ENCODE measurements at places on chromosomes 5 and 9.

- no peak for DNase-seq
Measured at GRCh38 chr5:87746891-87747377, 334.2 kb upstream of the CCNH start.

DNA sequence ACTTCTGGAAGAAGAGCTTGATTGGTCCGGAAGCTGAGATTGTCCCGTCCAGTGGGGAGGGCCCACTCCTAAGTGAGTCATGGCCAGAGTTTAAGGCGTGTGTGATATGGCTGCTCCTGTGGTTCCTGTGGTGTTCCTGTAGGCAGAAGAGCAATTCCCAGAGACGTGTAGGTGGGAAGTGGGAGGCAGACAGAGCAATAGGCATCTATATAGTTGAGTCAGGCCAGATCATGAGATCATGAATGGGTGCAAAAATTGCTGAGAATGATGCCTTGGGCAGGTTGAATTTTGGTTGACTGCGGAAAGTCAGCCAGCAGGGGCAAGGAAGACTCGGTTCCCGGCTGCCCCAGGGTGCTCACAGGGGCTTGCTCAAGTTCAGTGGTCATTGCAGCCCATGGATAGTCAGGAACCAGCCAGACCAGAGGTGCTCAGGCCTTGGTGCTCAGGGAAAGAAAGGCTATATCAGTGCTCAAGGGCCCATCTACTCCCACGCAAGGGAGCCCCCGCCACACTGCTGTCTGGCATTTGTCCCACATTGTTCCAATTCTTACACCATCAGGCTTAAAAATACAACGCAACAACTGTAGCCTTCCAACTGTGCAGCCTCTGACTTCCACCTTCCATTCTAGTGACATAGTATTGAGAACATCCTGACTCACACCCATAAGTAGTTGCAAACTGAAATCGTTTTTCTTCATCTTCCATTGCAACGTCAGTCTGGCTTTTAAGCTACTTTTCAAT lies 21.0 kb upstream of the GSN start:
- no peak for DNase-seq

DNA sequence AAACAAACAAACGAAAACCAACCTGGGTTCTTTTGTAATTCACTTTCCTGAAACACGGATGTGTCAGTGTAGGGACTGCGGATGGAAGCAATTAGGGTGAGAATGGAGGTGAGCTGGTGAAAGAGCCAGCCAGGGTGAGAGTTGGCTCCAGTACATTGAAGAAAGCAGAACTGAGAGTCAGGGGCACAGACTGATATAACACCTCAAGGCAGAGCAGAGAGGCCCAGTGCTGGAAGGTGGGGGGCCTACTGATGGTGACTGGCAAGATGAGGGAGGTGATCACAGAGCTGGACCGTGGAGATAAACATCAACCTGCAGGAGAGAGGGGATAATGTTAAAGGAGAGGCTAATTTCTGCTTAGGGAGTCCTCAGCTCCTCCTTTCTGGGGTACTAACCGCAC lies 221.1 kb downstream of the MAN2A1 start:
- no peak for DNase-seq

DNA sequence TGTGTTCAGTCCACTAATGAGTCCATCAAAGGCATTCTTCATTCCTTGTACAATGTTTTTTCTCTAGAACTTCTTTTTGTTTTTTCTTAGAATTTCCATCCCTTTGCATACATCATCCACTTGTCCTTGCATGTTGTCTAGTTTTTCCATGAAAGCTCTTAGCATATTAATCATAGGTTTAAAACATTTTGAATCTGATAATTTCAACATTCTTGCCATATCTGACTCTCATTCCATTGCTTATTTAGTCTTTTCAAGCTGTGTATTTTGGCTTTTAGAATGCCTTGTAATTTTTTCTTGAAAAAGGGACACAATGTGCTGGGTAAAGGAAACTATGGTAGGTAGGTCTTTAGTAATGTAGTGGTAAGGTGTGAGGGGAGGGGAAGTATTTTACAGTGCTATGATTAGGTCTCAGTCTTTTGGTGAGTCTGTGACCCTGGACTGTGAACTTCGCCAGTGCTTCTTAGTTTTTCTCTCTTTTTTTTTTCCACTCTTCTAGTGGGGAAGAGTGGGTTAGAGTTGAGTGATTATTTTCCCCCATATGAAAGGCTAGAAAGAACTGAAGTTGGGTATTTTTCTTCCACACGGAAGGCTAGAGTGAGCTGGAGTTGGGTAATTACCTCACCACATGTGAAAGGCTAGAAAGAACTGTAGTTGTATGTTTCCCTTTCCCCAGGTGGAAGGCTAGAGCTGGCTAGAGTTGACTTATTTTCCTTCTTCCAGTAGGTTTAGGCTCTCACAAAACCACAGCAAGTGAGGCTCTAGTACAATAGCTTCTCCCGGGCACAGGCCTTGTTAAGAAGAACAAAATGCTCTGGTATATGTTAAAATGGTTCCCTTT lies 172.1 kb downstream of the SNX18 start:
- no peak for DNase-seq

GRCh38 chr9:120490888-120491595 lies 88.9 kb downstream of the CDK5RAP2 start:
- no peak for DNase-seq

- DNase-seq = no peak
Measured at GRCh38 chr9:112496074-112496722, 9.6 kb downstream of the KIAA1958 start.

GRCh38 chr9:31372799-31373587 lies 1011.5 kb upstream of the ACO1 start:
- DNase-seq = no peak

DNA sequence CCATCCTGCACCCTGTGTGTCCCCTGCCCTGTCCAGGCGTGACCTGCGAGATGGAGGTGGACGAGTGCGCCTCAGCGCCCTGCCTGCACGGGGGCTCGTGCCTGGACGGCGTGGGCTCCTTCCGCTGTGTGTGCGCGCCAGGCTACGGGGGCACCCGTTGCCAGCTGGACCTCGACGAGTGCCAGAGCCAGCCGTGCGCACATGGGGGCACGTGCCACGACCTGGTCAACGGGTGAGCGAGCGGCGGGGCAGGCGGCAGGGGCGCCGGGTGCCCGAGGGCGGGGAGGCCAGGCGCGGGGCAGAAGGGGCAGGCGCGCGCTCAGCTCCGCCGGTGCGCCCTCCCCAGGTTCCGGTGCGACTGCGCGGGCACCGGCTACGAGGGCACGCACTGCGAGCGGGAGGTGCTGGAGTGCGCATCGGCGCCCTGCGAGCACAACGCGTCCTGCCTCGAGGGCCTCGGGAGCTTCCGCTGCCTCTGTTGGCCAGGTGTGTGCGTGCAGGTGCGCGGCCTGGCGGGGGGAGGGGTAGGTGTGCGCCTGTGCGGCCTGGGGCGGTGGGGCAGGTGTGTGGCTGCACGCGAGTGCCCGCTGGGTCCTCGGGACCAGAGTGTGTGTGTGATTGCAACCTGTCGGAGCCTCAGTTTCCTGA lies 10.0 kb downstream of the CRB2 start:
- no peak for DNase-seq

- no peak for DNase-seq
Measured at GRCh38 chr5:9954869-9955268, 294.8 kb downstream of the ATPSCKMT start.

DNA sequence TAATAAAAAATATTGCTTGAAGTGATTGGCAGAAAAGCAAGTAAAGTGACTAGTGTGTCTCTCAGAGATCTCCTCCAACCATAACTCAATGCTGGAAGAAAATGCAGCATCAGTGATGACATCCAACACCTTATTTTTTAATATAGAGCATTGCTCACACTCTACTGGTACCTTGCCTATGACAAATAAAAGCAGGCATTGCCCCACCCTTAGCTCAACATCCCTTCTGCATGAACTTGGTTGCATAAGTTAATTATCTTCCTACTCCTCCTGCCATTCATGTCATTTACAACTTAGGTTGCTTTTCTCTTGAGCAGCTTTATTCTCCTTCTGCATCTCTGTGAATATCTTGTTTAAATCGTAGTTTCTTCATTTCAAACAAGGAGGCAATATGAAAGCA lies 41.2 kb downstream of the FEM1C start:
- no peak for DNase-seq

- DNase-seq = no peak
Measured at GRCh38 chr9:8880060-8880459, 1080.5 kb upstream of the DMAC1 start.

- DNase-seq = no peak
Measured at GRCh38 chr9:17637229-17637628, 58.4 kb downstream of the SH3GL2 start.

GRCh38 chr5:5363045-5363444 lies 59.4 kb upstream of the ICE1 start:
- DNase-seq = no peak

- DNase-seq = no peak
Measured at GRCh38 chr9:95515272-95516113, 1.3 kb downstream of the PTCH1 start.

DNA sequence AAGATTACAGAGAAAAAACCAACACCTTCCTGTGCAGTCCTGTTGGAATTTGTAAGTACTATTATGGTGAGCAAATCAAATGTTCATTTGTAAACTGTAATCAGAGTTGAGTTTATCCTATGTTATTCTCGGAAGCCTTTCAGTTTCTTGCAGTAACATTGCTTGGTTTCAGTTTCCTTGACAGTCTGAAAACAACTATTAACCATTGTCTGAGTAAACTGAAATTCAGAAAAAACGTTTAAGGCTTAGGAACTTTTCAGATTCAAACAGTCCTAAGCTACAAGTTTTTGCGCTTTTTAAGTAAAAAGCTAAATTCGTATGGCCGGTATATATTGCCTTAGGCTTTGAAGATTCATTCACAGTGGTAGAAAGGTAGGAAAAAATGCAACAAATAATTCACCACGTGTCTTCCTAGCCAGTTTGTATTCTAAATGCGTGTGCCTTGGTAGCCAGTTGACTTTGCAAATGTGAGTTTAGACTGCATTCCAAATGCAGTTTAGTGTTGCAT lies 2.5 kb downstream of the GPBP1 start:
- DNase-seq = no peak

DNA sequence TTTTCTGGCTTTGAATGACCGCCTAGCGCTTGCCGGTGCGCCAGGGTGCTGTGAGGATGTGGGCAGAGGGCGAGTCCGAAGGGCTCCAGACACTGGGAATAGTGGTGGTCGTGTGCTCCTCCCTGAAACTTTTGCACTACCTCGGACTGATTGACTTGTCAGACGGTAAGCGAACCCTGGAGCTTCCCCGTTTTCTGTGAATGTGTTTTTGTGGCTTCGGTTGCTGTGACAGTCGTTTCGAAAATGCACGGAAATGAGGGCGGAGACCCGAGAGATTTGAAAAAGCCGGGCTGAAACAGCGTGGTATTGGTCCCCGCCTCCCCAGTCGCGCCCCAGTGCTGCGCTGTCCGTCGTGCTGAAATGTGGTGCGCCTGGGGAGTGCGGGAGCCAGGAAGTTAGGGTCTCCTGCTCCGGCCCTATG lies 102.5 kb upstream of the GABRP start:
- DNase-seq = no peak

DNA sequence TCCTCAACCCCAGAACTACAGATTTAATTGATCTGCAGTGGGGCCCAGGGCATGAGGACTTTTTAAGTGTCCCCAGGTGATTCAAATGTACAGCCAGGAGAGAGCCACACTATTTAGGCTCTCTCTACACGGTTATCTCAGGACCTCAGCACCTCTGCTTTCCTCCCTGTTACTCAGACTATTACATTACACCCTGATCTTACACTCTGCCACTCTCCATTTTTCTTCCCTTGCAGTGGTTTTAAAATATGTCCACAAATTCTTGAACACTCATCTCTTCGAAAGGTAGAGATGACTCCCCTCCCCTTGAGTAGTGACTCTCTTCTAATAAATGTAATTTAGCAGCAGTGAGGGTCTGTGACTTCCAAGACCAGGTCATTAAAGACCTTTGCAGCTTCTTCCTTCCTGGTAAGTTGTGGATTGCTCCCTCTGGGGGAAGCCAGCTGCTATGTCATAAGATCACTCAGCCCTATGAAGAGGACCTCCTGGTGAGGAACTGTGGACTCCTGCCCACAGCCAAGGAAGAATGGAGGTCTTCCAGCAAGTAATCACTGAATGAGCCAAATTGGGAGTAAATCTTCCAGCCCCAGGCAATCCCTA lies 87.5 kb upstream of the SSBP2 start:
- no peak for DNase-seq

DNA sequence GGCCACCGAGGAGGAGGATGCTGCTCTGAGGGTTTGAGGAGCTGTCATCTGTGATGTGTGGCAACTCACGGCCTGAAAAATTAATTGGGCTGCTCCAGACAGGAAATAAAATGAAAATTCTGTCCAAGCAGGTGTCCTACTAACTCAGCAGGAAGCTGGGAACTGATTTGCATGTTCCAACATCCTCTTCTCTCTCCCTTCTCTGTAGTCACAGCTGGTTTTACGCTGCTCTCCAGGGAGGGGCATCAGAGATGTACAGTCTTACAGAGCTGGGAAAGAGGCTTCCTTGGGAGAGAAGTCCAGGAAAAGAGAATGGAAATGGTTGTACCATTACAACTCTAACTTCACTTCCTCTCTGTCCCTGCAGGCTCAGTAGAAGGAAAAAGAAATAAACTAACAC lies 24.2 kb upstream of the SIL1 start:
- no peak for DNase-seq

DNA sequence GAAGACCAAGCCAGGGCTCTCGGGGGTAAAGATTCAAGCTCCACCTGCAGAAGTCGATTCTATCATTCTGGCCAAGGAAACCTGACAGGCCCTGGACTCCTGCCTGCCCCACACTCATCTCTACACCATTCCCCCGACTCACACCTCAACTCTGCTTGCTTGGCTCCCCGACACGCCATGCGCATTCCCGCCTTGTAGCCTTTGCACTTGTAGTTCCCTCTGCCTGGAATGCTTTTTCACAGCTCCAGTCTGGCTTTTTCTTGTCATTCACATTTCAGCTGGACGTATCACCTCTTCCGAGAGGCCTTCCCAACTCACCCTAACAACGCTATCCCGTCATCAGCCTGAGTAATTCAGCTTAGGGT lies 28.7 kb upstream of the HAND1 start:
- DNase-seq = no peak

DNA sequence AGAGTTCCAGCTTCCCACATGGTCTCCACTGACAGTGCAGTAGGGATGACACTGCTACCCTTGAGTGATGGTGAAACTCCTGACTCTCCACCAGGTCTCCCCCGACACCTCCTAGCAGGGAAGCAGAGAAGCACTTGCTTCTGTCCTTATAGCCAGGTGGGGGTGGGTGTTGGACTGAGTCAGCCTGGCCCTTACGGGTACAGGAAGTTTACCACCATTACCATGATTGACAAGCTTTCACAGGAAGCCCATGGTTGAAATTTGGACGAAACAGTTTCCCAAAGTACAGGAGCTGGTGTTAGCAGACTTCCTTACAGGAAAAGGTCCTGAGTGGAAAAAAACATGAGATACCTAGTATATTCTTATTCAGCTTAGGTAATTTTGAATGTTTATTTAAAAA lies 3.1 kb upstream of the FBXL7 start:
- no peak for DNase-seq

DNA sequence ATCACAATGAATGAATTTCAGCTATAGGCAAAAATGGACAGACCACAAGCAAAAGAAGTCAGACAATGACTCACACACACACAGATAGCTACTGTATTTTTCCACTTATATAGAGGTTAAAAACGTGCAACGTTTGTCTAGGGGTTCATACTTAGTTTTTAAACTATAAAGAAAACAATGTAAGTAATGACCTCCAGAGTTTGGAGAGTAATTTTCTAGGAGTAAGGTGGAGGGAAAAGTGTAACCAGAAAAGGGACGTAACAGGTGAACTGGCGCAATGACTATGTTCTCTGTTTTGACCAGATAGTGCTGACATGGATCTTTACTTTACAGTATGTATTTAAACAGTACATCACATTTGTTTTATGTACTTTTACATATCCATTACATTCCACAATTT lies 51.1 kb downstream of the FNIP1 start:
- no peak for DNase-seq

Measured in cortex of kidney (tissue), 1 donor.